Fibroblast of skin of abdomen (primary cell): ENCODE measurements at places on chromosomes 4 and X.

- DNase-seq = peak; percentile 4
Measured at GRCh38 chr4:27407616-27408015, 547.0 kb downstream of the STIM2 start.

GRCh38 chr4:105279314-105279713, 132.6 kb downstream of the TET2 start:
- DNase-seq = no peak

- peak; percentile 73 for DNase-seq
Measured at GRCh38 chr4:71338846-71339593, at the start of gene SLC4A4. SLC4A4 (plus strand) TSS chr4:71339020.

DNA sequence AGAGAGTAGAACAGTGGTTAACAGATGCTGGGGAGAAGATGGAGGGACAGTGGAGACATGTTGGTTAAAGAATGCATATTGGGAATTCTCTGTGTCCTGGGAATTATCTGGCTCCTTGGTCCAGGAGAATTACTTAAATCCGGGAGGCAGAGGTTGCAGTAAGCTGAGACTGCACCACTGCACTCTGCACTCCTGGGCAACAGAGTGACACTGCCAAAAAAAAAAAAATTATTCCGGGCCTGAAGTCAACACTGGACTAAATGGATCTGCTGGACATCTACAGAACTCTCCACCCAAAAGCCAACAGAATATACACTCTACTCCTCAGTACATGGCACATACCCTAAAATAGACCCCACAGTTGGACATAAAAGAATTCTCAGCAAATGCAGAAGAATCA, 400.0 kb upstream of the CXorf51B start:
- DNase-seq = no peak

GRCh38 chr4:80035336-80035735, 37.7 kb downstream of the ANTXR2 start:
- no peak for DNase-seq

GRCh38 chr4:56654238-56654632, 26.9 kb downstream of the HOPX start:
- DNase-seq = no peak

DNA sequence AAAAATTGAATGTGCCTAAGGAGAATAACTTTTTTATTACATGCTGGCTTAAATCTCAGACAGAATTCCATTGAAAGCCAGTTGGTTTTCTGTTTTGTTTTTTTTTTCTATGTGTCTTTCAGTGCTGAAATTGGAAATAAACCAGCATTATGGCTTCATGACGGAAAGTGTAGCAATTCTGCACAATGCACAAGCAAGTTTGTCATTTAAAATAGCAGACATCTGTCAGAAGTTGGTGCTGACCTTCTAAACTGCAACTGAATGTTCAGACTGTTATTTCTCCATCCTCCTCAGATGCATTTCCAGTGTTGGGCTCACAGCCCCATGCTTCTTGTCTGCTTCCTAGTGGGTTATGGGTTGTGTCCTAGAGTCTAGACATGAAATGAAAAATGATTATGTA, 107.2 kb upstream of the LIMCH1 start:
- DNase-seq = peak; percentile 51

DNA sequence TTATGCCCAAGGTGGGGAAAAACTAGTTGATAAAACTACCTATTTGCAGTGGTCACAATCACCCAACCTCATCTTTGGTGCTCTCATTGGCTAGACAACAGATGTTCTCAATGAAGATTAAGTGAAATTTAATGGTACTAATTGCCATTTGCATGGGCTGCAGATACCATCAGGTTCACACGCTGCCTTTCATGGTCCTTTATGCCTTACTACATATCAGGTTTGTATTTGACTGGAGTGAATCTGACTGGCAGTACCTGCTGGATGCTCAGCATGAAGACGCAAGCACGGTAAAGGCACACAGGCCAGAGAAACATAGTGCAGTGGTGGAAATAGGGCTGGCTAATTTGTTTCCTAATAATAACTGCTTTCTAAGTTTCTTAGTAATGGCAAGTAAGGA, 48.3 kb downstream of the DCX start:
- no peak for DNase-seq

- DNase-seq = peak; percentile 95
Measured at GRCh38 chr4:83548151-83548905, 12.4 kb downstream of the GPAT3 start.

- DNase-seq = peak; percentile 76
Measured at GRCh38 chr4:86816501-86817273, 32.5 kb downstream of the SLC10A6 start.

DNA sequence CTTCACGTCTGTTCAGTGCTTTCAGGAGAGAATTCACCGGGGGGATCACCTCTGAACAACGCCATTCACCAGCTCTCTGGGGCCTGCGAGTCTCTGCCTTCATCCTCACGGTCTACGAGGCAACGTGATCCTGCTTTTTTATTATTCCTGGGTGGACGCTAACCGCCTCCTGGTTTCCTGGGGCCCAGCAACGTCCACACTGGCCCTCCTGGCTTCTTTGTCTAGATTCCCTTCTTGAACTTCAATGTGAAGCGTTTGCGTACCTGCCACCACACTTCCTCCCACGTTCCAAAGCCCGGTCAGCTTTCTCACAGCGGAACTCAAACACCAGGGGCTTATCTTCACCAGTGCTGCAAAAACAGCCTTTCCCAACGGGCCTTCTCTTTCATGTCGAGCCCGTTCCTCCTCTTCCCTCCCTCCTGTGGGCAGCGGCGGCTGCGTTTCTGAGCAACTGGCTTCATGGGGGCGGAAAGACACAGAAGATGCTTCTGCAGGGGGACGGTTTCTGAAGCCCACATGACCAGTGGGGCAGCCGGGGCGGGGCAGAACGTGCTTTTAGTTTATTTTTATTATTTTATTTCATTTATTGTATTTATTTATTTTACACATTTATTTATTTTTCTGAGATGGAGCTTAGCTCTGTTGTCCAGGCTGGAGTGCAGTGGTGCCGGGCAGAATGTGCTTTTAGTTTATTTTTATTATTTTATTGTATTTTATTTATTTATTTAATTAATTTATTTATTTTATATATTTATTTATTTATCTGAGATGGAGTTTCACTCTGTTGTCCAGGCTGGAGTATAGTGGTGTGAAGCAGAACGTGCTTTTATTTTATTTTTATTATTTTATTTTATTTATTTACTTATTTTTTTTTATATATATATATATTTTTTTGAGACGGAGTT, 64.6 kb downstream of the CRLF2 start:
- DNase-seq = no peak

- DNase-seq = no peak
Measured at GRCh38 chr4:32771491-32771890, 2051.3 kb downstream of the PCDH7 start.

DNA sequence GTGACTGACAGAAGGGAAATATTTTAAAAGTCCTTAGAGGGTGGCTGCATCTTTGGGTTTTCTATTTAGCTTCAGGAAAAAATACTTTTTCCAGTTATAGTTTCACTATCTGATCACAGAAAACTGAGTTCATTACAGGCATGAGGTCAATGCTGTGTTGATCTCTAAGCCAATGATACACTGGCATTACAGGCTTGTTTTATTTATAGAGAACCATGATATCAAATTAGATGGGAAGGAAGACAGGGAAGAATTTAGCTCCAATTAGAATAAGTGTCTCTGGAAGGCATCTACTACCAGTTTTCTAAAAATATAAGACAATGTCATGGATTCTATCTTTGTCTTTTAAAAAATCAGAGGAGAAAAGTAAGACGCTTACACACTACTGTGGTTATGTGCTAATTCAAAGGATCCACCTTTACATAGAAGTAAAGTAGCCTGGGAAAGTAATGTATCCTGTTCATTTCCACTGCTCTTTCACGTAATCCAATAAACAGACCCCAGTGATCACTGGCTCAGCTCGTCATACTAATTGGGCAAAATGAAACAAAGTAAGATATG, 344.5 kb upstream of the PPARGC1A start:
- no peak for DNase-seq
